Esophagus squamous epithelium (tissue), 5 donors: ENCODE measurements at places on chromosomes 1 and 21.

DNA sequence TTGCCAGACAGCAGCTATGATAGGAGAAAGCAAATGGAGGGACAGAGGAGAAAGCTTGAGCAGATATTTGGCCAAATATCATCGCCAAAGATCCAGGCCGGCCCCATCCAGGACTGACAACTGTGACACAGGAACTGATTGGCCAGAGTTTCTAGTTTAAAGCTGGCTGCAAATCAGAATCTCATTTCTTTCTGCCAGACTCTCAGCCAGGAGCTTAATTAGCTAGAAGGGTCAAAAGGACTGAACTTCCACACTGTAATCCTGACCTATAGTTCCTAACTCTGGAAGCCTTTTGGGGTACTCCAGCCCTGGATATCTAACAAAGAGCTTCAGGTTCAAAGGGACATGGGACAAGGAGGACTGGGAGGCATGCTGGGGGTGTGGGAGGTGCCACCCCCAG lies 106.7 kb upstream of the GNG12 start:
- no peak for DNase-seq

- no peak for DNase-seq
These were observed at the start of gene DMBX1 for GRCh38 chr1:46489638-46490405. Gene DMBX1 (plus strand): TSS chr1:46489836. CDS start chr1:46507011, 17,175 bp downstream.

GRCh38 chr1:1183221-1183747 lies 9.6 kb downstream of the TTLL10 start:
- DNase-seq: no peak

DNA sequence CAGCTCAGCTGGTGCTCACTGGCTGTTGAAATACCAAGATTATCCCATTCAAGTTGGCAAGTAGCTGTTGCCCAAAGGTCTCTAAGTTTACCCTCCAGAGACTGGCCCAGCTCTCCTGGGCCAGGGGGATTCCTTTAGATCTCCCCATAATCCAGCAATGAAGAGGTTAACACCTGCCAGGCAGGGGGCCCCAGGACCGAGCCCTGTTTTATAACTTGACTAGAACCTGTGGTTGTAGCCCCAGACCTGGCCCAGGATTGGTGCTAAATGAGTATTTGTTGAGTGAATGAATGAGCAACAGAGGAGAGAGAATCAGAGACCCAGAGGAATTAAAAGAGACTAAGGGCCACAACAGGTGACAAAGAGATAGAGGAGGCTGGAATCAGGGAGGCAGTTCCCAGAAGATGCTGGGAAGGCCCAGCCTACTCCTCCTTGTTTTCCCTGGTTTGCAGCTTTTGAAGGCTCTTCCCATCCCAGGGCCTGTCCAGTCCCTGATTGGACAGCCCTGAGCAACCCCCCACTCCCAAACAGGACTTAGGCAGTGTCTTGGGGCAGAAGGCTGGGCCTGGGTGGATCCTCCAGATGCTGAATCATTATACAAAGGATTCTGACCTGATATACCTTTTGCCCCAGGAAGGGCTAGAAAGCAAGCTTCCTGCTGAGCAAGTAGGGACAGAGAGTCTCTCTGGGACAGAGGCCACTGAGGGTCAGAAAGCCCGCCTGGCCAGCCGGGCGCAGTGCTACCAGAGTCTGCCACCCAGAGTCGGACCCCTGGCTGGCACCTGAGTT lies 2.4 kb upstream of the RHBG start:
- DNase-seq: no peak

- DNase-seq: no peak
These were observed 130.0 kb upstream of the TNR start for GRCh38 chr1:175873290-175873935.

DNA sequence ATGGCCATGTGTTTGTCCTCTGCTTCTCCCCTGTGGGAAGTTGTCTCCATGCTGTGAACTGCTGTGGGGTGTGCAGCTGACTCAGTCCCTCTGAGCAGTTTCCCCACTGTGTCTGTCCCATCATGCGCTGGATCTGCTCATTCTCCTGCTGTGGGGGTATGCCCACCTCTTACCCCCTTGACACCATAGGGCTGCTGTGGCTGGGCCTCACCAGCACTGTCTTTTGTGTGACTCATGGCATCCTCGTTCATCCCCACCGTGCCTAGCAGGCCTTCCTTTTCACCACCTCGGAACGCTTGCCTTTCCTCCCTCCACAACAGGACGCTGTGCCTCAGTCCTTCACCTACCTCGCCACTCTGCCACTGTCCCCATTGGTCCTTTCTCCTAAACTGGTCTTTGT lies 27.3 kb downstream of the VANGL2 start:
- DNase-seq: no peak

GRCh38 chr1:115303364-115303763 lies 34.7 kb downstream of the NGF start:
- no peak for DNase-seq

DNA sequence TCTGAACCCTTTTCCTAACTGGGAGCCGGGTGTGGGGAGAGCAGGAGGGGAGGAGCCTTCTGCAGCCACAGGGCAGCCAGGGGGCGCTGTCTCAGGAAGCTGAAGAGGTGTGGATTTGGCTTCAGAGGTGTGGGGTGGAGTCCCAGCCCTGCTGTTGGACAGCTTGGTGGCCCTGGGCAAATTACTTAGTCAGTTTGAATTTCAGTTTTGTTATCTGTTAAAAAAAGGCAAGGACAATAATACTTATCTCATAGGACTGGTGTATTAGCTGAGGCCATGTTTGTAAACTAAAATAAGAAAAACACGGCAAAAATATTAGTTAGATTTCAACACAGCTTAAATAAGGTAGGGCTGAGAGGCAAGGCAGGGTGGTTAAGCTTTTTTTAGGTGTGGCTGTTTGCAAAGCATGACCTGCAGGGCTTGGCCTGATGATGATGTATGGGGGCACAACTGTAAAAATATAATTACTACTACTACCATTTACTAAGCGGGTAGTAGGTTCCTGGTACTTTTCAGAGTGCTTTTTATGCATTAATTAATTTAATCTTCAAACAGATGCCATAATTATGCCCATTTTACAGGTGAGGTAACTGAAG lies 111.8 kb downstream of the PLXNA2 start:
- peak; percentile 3 for DNase-seq

DNA sequence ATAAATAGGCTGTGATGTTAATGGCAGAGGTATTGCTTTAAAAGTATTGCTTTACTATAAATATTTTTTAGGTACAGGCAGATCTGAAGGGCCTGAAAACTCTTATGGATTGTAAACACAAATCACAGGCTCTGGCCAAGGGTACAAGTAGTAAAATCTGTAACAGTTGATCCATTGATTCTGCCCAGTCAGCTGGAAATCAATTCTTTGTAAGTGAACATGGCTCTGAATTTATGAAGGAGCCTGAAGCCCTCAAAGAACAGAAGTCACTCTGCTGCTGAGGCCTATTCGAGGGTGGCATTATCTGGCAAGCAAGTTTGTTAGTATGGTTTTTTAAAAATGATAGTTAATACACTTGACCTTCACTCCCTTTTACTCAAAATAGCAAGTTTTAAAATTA lies 834.0 kb upstream of the TMPRSS15 start:
- DNase-seq: no peak

DNA sequence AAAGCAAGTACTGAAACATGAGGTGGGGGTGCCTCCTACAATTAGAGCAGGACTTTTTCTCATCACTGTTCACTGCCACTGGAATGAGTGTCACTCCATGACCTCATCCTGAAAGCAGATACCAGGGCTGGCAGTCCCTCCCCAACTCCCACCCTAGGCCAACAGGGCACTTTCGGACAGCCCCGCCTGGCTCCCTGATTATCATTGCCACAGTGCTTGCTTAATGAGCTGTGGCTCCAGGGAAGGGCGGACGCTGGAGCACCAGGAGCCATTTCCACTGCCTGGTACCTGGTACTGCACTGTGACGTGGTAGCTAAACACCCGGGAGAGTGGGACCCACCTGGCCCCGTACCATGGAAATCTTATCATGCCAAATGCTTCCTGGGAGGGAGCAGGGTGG lies 22.3 kb downstream of the SLC9A1 start:
- no peak for DNase-seq

GRCh38 chr1:155073377-155074242 lies 5.0 kb upstream of the EFNA3 start:
- DNase-seq: no peak

DNA sequence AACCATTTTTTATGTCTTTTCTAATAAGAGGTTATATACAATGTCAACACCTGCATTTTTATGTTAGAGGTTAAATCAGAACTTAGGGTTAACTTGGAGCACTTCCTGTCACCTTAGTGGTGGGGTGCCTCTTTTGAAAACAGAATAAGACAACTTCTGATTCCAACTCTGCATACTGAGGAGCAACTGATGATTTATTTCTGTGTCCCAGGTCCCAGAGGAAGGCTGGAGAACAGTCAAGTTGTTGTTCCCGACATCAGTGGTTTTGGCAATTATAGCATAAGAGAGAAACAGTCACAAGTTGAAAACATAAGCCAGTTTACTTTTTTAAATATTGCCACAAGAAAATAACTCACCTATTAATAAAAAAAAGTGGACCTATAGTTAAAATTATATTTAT lies 871.0 kb upstream of the ADAMTS5 start:
- DNase-seq: no peak

GRCh38 chr1:179023946-179024650 lies 1.6 kb upstream of the FAM20B start:
- DNase-seq: no peak

GRCh38 chr21:15272591-15272990 lies 207.8 kb upstream of the NRIP1 start:
- DNase-seq: no peak

GRCh38 chr1:146036965-146037646 lies 15.6 kb upstream of the HJV start:
- no peak for DNase-seq

- no peak for DNase-seq
These were observed 1276.1 kb downstream of the KCNT2 start for GRCh38 chr1:195332102-195332501.

DNA sequence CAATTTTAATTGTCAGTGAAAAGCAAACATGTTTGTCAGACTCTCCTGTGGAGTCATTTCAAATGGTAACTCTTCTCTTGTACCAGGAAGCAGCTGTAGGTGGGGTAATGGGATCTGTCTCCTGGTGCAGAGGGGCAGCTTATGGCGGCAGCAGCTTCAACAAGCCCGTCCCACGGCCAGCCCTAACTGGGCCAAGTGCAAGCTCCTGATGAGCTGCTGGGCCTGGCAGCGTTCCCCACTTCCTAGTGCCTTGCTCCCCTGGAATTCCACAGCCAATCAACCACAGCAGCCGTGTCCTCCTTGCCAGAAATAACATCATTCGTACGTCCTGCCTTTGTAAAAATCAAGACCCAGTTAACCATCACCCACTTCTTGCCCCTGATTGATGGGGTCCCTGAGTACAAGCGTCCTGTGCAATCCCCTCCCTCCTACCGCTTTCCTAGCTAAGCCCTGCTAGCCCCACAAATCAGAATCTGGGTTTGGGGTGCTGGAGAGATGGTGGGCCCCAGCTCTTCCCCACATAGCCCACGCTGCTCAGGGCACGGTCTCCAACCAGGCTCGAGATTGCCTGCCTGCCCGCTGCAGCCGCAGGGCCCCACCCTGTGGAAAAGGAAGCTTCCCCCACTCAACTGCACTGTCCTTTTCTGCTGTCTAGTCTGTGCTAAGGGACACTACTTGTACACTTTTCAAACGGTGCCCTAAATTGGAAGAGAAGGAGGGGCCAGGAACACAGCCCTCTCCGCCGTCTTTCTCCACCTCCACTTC lies 61.2 kb downstream of the TOR1AIP2 start:
- DNase-seq: no peak
